Mesenteric fat pad (tissue), 1 donor: ENCODE measurements at places on chromosomes 5 and 9. TPM values are rescaled to one million over a fixed set of nuclear protein-coding genes. Genes with fewer than 3 reads are reported as not detected.

DNA sequence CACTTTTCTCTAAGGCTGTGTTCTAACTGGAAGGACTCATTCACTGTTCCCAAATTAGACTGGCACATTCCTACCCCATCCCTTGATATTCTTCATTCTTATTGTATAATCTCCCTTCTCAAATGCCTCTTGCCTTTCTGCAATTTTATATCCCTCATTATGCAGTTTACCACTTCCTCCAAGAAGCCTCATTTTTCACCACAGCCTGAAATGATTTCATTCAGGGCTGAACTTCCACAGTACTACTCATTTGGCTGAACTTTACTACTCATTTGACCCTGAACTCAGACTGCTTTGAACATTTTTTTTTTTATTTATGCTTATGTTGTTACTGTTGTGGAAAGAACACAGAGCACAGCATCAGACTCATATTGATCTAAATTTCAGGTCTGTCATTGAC is 32.7 kb downstream of the GRIA1 start:
- no peak for DNase-seq

DNA sequence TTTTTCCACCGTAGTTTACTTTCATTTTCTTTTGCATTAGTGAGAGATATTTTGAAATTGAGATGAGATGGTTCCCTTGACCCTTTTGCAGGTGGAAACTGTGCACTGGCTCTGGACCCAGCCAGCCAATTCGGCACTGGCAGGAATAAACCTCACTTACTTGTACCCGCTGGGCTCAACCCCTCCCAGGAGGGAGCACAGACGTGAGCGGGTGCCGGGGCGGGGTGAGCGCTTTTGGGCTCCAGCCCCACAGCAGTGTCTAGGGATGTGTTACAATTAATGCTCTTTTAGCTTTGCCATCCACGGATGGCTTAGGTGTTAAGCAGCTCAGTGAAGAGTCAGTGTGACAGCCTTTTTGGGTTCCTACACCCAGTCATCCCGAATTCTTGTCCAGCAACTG is 766.1 kb upstream of the CHD1 start:
- no peak for DNase-seq

DNA sequence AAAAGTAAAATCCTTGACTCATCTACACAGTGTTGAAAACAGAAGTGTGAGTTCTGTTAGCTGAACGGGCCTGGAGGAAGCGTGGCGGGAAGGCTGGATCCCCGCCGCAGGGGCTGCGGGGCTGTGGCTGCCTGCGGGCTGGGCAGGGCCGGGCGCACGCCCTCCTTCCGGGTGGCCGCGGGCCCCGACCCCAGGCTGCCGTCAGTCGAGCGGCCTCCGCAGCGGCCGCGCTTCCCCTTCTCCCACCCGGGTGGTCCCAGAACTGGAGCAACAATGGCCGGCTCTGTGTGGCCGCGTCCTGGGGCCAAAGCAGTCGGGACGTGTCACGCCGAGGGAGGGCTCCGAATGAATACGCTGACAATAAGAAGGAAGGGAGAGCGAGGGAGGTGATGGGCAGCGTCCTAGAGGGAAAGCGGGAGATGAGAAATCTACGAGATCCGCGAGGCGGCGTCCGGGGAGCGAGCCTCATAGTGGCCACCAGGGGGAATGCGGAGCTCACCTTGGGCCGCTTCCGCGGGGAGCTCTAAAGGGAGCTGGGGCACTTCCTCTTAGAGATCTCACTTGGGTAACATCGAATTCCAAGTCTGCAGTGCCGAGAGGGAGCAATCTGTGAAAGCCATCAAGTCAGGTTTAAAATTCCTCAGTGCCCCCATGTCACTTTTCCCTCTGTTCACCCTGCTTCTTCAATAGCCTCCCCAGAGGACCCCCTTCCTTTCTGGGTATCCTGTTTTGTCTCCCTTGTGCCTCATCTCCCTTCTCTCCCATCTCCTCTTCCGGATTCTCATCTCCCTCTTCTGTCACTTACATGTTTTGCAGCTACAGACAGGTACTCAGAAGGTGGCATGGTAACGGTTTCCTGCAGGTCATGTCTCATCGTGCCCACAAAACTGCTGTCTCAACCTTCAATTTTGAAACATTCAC is 83.9 kb downstream of the SLC1A3 start:
- DNase-seq, result peak; percentile 92

- no peak for DNase-seq
Measured at GRCh38 chr9:3045153-3045552, 201.3 kb upstream of the PUM3 start.

The TRPM6 gene
- total RNA-seq, result 1.3 TPM

- no peak for DNase-seq
Measured at GRCh38 chr5:21806271-21806670, 1046.9 kb downstream of the CDH12 start.

- peak; percentile 90 for DNase-seq
Measured at GRCh38 chr9:69671879-69672595, at the start of gene APBA1. Gene APBA1, minus strand, starts transcription at chr9:69672371.
